ENCODE measurements at places on chromosomes 6 and 20. TPM values are rescaled to one million over a fixed set of nuclear protein-coding genes. Genes with fewer than 3 reads are reported as not detected.
A peak's percentile ranks its signal among the peaks of the same experiment; 100 is the strongest.

- H3K27ac ChIP-seq: no peak overlapping the region
- H3K27me3 ChIP-seq: no peaks in the 10 kb centered on the region
- DNase-seq: peak; percentile 31
- H3K4me3 ChIP-seq: no peak overlapping the region
These were observed 41.5 kb upstream of the KCNQ5 start for GRCh38 chr6:72580281-72580940.

GRCh38 chr6:43011207-43011606 lies 2.5 kb downstream of the MEA1 start:
- H3K4me1 ChIP-seq: peaks cover 43% of the 10 kb centered on the region
- peaks cover 23% of the 10 kb centered on the region for H3K36me3 ChIP-seq
- H3K27me3 ChIP-seq: no peaks in the 10 kb centered on the region
- DNase-seq: no peak
- no peak overlapping the region for H3K4me3 ChIP-seq

DNA sequence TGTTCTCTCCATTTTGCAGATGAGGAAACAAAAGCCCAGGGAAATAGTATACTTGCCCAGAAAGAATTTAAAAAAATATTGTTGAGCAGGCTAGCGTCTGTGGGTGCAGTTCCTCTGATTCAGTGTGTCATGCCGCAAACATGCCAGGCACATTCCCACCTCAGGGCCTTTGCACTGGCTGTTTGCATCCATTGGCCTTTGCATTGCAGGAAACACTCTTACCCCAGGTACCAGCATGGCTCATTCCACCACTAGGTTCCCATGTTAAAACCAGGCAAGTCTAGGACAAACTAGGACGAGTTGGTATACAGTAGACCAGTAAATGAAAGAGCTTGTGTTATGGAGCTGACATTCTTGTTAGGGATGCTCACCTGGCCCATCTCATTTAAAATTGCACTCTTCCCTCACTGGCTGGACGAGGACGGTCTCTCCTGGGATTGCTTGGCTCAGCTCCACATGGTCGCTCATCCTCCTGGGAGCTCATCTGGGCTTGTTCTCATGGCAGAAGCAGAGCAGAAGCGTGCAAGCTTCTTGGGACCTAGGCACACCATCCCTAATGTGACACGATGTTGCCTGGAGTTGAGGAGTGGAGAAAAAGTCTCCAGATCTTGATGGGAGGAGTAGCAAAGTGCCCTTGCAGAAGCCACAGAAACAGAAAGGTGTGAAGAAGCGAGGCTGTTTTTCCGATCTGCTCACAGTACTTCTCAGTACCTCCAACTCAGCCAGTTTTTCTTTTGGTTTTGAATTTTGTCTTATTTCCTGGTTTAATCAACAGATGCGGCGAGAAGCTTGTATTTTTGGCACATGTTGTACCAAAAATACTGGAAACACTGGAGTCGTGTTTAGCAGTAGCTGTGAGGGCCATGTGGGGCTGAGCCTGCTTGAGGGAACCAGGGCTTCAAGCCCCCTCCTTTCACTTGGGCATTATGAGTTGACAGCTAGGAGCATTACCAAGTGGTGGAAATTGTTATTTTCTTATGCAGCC lies 13.9 kb downstream of the ZNF831 start:
- H3K4me3 ChIP-seq: peak overlapping the region; percentile 52
- peaks cover 81% of the 10 kb centered on the region for H3K4me1 ChIP-seq
- H3K36me3 ChIP-seq: peaks cover 11% of the 10 kb centered on the region
- peak; percentile 67 for DNase-seq

DNA sequence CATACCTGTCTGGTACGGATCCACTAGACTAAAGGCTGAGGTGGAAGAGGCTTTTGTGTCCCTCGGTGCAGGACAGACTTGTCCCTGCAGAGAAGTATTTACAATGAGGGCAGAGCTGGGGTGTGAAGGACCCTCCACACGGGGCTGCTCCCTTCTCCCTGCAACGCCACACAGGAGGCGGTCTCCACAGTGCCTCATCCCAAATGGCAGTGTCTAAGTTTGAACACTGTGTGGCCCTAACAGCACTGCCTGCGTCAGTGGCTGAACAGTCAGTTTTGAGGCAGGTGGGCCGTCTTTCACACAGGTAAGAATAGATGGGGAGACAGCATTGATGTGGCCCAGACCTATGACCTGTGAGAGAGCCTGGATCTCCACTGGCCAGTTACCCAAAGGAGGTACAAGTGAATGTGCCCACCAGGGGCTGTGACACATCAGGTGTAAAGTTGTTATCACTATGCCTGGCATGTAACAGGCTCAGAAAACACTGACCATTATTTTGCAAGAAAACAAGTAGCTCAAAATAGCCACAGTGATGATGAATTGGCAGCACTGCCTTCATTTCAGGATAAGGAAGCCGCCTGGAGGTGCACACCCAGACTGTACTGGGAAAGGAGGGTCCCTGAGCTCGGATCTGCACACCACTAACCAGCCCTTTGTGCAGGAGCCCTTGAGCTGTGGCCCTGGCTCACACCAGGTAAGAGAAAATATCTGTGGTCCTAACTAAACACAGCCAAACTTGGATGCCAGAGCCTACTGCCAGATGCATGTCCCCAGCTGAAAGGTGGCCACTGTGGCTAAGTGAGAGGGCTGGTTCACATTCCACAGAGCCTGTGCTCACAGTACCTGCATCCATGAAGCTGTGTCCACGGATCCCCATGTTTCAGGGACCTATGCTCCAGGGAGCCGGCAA lies 246.7 kb downstream of the DLL1 start:
- H3K27me3 ChIP-seq: peaks cover 2% of the 10 kb centered on the region
- no peaks in the 10 kb centered on the region for H3K36me3 ChIP-seq
- no peaks in the 10 kb centered on the region for H3K4me1 ChIP-seq
- DNase-seq: no peak
- no peak overlapping the region for H3K27ac ChIP-seq
- H3K4me3 ChIP-seq: no peak overlapping the region

- H3K27ac ChIP-seq: no peak overlapping the region
- no peaks in the 10 kb centered on the region for H3K36me3 ChIP-seq
- H3K4me1 ChIP-seq: no peaks in the 10 kb centered on the region
- no peak for DNase-seq
- no peak overlapping the region for H3K4me3 ChIP-seq
- peaks cover 5% of the 10 kb centered on the region for H3K27me3 ChIP-seq
These were observed 420.9 kb downstream of the GJA1 start for GRCh38 chr6:121856296-121856695.

DNA sequence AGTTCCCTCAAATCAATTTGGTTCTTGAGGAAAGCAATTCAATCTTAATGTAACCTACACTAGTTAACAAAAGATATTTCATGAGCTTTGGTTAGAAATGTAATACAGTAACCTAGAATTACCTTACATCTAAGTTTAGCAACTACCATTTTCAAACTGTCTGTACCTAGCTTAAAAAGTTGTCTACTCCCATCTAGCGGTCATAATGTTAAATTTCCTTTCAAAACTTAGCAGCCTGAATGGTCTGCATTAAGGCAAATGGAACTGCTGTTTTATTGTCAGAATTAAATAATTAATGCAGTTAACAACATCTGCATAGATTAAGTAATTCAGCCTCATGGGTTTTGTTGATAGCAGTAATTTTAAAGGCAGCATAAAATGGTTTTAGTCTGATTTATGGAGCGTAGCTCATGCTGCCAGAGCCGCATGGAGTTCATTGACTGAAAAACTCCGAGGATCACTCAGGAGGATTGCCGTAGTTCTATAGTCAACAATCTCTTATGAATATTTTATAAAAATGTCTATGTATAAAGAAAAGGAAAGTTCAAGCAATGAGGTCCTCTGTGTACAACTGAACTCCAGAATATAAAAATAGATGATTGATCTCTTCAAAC lies 485.4 kb upstream of the MANEA start:
- H3K27me3 ChIP-seq: peaks cover 4% of the 10 kb centered on the region
- H3K36me3 ChIP-seq: no peaks in the 10 kb centered on the region
- H3K4me1 ChIP-seq: no peaks in the 10 kb centered on the region

GRCh38 chr6:127206531-127207095 lies 60.1 kb upstream of the RNF146 start:
- no peak overlapping the region for H3K27ac ChIP-seq
- H3K4me3 ChIP-seq: no peak overlapping the region
- peaks cover 18% of the 10 kb centered on the region for H3K27me3 ChIP-seq
- no peaks in the 10 kb centered on the region for H3K36me3 ChIP-seq
- H3K4me1 ChIP-seq: no peaks in the 10 kb centered on the region

- no peaks in the 10 kb centered on the region for H3K36me3 ChIP-seq
- peaks cover 2% of the 10 kb centered on the region for H3K27me3 ChIP-seq
- H3K4me1 ChIP-seq: no peaks in the 10 kb centered on the region
- no peak overlapping the region for H3K4me3 ChIP-seq
- DNase-seq: peak; percentile 83
- H3K27ac ChIP-seq: no peak overlapping the region
These were observed 93.7 kb downstream of the PROKR2 start for GRCh38 chr20:5222919-5223634.

GRCh38 chr20:33370291-33370690 lies 31.0 kb downstream of the CDK5RAP1 start:
- DNase-seq: peak; percentile 48
- no peak overlapping the region for H3K4me3 ChIP-seq
- no peaks in the 10 kb centered on the region for H3K27me3 ChIP-seq
- peaks cover 29% of the 10 kb centered on the region for H3K36me3 ChIP-seq
- H3K4me1 ChIP-seq: peaks cover 8% of the 10 kb centered on the region

GRCh38 chr6:27743787-27744186 lies 168.4 kb downstream of the OR2B2 start:
- no peak overlapping the region for H3K4me3 ChIP-seq
- H3K4me1 ChIP-seq: peaks cover 10% of the 10 kb centered on the region
- H3K27me3 ChIP-seq: peaks cover 27% of the 10 kb centered on the region
- no peak overlapping the region for H3K27ac ChIP-seq

DNA sequence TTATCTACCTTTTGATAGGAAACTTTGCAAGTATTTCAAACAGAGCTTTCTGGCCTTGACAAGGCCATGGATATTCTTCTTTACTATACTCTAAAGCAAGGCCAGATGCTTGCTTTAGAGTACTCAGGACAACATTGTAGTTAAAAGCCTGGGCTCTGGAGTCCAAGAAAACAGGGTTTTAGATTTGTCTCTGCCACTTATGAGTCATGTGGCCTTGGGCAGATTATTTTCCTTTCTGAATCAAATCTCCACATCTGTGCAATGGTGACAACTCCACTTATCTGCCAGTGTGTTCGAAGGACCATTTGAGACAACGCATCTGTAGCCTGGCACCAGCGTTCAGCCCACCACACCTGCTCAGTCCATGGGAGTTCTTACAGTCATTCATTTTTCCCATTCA lies 265.9 kb upstream of the RIN2 start:
- no peaks in the 10 kb centered on the region for H3K4me1 ChIP-seq
- no peak for DNase-seq
- no peaks in the 10 kb centered on the region for H3K27me3 ChIP-seq
- no peaks in the 10 kb centered on the region for H3K36me3 ChIP-seq
- no peak overlapping the region for H3K27ac ChIP-seq

DNA sequence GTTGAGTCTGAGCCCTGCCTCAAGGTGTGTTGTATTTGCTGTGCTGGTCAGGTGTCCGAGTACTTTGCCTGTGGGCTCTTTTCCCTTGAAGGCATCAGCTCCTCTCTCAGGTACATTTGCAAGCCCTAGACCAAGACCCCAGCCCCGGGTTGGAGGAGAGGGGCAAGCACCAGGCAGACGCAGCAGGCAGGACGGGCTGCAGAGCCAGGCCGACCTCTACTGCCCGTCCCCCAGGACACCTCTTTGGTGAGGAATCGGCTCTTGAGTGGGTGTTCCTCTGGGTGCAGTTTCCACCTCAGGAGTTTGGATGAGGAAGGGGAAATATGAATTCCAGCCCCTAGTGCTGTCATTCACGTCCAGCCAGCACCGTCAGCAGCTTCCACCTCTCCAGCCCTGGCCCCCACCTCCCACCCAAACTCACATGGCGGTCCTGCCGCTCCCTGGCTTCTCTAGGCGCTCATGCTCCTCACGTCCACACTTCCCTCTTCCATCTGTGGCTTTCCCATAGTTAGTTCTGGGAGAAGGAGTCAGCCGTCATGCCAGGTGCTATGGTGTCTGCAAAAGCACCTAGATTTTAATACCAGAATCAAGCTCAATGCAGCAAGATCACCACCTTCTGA lies 183.9 kb downstream of the DLL1 start:
- no peaks in the 10 kb centered on the region for H3K4me1 ChIP-seq
- no peak overlapping the region for H3K4me3 ChIP-seq
- no peak overlapping the region for H3K27ac ChIP-seq
- H3K36me3 ChIP-seq: no peaks in the 10 kb centered on the region

RIMS4 gene
- total RNA-seq: 0.07 TPM

AVP gene
- total RNA-seq: not detected

HIVEP2 gene
- 22.0 TPM for total RNA-seq

SERPINB1 gene
- total RNA-seq: 200 TPM

SPEF1 gene
- total RNA-seq: not detected

DNAH8 gene
- 0.15 TPM for total RNA-seq

Measured in activated naive CD4-positive, alpha-beta T cell treated with anti-CD3 and anti-CD28 coated beads for 36 hours (primary cell).